Stimulated activated CD8-positive, alpha-beta memory T cell treated with anti-CD3 and anti-CD28 coated beads, Interleukin-4, amount 100 ng/mL, for 24 hours (primary cell): ENCODE measurements at places on chromosomes 5 and 9.

DNA sequence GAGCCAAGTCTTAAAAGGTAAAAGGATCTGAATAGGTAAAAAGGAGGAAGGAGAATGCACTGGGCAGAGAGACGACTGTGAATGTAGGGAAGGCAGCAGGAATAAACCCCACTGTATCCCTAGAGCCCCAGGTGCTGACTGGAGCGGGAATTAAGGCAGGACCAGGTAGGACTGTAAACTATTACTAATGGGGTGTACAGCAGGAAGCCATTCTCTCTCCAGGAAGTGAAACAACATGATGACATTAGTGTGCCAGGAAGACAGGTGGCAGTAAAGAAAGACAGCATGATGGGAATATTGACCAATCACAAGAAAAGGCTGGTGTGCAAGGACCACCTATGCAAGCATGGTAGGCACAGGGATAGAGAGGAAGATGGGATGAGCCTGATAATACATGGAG, 433.0 kb downstream of the DNAH5 start:
- DNase-seq, result no peak

DNA sequence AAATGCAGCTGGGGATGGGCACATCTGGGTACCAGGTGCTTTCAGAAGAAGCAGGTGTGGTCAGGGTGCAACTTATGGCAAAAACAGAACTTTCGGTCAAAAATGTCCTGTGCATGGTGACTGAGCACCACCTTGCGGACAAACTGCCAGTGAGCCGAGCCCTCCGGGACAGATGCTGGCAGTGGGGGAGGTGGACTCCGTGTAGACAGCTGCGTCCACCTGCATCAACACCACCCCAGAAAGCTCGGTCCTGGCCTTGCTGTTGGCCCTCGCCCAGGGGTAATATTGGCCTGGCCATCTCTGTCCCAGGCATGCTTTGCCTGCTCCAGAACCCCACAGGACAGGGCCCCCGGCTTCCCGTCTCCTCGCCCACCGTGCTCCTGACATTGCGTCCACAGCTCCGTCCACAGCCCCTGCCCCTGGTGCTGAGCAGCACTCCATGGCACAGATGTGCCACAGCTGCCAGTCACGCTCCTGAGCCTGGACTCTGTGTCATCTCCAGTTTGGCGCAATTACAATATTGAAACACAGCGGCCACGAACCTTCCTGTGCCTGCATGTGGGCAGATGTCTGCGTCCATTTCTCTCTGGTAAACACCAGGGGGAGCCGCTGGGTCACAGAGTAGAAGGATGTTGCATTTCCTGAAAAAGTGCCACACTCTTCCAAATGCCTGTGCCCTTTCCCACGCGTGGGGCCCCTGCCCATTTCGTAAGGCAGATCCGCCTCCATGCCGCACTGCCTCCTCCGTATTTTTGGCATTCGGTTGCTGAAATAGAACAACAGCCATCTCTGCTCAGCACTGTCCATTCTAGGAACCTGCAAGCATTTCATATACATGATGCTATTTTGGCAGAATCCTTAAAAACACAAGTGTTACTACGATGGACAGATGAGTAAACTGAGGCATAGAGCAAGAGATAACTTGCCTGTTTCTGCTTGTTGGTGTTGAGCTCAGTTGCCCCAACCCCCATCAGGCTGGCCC, 33.4 kb upstream of the SLC6A19 start:
- peak; percentile 43 for DNase-seq

- no peak for DNase-seq
Observed at GRCh38 chr5:175059687-175060211, 335.4 kb downstream of the MSX2 start.

- DNase-seq, result no peak
Observed at GRCh38 chr9:93585259-93585658, 8.9 kb downstream of the PHF2 start.

- no peak for DNase-seq
Observed at GRCh38 chr5:143398451-143399237, 4.8 kb downstream of the NR3C1 start.

DNA sequence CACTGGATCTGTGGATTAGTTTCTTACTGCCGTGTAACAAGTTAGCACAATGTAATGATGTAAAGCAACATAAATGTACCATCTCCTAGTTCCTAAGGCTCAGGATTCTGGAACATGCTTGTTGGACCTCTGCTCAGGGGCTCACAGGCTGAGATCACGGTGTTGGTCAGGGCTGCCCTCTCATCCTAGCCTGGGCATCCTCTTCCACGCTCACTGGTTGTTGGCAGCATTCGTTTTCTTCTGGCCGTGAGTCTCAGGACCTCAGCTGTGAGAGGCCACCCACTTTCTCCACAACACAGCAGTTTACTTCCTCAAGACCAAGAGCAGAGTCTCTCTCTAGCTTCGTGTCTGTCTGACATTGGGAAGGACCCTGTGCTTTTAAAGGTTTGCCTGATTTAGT, 17.3 kb downstream of the RASGEF1C start:
- DNase-seq, result no peak

- DNase-seq, result no peak
Observed at GRCh38 chr5:160339406-160340130, 27.2 kb upstream of the CCNJL start.

DNA sequence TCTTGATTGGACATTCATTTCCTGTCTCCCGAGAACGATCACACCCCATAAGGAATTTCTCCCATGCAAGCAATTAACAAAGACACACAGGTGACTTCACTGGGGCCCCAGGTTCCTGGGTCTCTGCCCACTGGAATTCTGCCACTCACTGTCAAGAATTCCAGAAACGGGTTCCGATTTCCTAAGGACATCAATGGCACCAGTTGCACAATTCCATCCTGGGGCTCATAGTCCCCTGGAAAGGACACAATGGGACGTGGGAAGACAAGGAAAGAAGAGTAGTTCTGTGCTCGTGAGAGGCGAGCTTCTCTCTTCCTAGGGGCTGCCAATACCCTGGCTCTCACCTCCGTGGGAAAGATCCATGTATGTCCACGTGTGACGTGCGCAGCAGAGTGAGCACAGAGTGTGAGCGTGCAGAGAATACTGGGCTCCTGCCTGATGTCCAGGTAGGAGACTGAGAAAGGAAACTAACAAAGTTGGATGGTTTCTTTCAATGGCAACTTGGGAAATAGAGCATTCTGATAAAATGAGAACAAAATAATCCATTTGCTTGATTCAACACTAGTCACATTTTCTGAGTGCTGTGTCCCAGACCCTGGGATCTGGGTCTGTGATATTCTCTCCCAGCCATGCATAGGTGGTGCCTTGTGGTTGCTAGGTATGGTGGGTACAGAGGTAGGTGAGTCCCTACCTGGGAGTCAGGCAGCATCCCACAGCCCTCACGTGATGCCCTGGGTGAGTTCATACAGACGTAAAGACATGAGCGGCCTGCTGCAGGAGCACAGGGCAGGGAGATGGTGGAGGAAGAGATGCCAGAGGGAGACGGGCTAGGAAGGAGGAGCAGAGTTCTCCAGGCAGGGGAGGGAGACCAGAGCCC, 159.8 kb downstream of the COL23A1 start:
- no peak for DNase-seq

DNA sequence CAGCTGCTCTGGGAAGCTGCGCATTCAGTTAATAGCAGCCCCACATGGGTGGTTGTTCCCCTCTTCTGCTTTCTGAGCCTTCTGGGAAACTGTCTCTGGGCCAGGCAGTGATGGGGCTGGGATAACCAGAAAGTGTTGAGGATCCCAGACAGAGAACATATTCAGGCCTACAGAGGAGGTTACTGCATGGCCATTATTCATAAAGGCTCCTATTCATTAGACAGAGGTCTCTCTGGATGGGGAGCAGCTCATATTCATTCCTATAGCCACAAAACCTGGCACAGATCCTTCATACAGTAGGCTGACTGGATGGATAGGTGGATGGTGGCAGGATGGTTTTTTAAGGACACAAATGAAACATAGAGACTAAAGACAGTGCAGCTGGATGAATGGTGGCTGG, 76.3 kb downstream of the HSPA4 start:
- DNase-seq, result no peak
